ENCODE measurements at places on chromosomes 2 and 18.

DNA sequence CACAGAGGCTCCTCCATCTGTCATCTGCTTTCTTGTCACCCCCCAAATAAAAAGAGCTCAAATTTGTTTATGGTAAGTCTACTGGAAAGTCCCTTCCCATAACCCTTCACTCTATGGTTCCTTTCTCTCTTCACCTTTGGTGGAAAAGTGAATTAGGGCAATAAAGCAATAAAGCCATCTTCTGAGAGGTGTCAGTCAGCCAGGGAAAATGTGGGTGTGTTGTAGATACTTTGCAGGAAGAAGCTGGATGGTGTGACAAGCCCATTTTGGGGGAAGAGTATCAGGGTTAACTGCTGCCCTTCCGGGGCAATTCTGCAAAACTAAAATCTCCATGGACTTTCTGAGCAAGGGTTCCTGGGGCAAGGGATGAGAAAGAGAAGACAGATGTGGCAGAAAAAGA is 197.9 kb downstream of the SH3BP4 start:
- DNase-seq, result no peak

GRCh38 chr2:216306868-216307267 is 65.4 kb downstream of the MARCHF4 start:
- no peak for DNase-seq

DNA sequence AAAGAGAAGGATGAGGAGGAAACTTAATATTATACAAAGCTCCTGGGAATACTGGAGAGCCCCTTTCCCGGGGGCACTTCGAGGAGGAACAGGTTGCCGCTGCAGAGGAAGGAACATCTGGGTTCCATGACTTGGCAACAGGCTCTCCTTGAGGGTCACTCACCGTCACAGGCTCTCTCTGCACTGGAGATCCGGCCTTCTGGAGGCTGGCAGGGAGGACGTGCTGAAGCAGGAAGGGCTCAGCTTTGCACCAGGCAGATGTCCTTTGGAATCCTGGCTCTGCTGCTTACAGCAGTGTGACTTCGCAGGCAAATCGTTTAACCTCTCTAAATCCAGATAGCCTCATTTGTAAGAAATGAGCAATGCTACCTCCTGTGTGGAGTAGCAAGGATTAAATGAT is 2.9 kb upstream of the DPYSL5 start:
- no peak for DNase-seq

- no peak for DNase-seq
Measured at GRCh38 chr2:43305012-43305411, 78.6 kb upstream of the ZFP36L2 start.

GRCh38 chr2:43080571-43081021 is 145.8 kb downstream of the ZFP36L2 start:
- no peak for DNase-seq

DNA sequence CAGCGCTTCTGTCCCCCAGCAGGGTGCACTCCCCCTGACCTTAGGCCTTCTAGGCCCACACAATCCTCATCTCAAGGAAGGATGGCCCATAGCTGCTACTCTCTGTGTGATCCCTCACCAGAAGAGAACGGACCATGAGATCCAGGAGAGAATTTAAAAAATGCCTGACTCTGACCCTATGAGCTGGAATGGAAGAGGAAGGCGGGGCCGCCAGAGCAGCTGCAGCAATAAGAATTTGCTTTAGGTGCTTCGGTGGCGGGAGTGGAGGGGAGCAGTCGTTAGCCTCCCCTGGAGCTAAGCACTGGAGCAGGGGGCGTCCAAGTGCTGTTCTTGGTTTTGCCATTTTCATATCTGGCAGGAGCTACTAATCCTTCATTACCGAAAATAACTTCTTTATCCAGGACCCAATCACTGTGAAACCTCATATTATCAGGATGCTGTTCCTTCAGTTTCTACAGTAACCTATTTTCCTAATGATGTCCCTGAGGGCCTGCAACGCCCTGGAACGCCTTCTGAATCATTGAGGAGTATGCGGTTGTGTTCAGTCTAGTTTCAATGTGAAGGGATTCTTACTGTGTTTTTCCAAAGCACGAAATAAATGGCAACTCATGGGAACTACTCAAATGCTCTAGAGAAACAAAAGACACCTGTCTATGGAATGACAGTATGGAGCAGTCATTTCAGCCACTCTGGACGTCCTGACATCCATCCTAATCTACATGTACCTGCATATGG is 105.1 kb upstream of the SIX2 start:
- no peak for DNase-seq

DNA sequence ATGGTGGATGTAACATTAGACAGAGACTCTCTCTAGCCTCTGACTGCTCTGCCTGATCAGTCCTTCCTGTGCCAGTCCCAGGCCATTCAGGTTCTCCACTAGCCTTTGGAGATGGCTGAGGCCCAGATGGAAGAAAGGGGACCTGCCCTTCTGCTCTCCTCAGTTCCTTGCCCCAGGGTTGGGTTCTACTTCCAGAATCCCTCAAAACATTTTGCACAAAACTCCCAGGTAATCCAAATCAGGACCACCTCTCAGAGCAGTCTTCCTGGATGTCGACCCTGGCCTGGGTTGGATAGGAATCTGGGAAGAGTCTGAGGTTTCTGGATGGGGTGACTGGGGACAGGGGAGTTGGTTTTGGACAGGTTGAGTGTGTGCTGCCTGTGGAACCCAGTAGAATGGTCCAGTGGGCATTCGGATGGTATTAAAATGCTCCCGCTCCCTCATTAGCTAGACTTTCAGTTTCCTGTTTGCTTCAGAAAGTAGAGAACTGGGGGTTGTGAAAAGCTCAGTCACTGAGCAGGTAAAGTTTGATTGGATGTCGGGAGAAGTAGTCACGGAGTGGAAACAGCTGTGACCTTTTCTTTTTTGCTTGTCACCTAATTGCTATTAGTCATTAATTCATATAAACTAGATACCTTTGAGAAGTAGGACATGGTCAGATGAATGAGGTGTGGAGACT is 37.9 kb downstream of the DPYSL5 start:
- DNase-seq, result no peak
